ENCODE measurements at places on chromosomes 12 and 14.

DNA sequence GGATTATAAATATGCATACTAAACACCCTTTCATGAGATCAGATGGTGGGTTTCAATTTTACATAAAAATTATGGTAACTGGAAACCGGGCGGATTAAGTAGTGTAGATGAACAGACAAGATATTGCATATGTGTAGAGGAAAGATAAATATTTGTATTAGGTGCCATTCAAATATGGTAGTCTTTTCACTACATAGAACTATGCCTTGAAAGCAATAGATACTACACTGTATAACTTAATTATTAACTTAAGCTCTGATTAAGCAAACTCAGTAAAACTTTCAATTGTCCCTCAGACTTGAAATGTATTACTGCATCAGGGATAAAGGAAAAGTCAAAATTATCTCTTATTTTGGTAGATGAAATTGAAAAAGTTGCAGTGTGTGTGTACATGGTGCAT, 1.9 kb downstream of the PTPN21 start:
- DNase-seq: no peak

DNA sequence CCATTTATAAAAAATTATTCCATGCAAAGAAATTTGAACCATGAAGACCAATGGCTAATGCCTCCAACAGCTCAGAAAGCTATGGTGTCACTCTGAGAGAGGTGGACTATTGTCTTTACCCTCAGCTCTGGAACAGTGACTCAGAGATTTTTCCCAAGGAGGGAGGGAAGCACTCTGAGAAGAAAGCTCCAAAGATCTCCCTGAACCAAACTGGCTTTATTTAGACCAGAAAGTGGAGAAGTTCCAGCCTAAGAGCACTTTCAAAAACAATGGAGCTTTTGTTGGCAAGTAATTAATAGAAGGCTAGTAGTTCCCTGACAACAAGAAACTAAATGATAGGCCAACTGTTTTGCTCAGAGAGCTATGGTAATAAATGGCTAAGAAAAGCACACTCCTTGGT, 599.9 kb upstream of the MDGA2 start:
- DNase-seq: no peak

DNA sequence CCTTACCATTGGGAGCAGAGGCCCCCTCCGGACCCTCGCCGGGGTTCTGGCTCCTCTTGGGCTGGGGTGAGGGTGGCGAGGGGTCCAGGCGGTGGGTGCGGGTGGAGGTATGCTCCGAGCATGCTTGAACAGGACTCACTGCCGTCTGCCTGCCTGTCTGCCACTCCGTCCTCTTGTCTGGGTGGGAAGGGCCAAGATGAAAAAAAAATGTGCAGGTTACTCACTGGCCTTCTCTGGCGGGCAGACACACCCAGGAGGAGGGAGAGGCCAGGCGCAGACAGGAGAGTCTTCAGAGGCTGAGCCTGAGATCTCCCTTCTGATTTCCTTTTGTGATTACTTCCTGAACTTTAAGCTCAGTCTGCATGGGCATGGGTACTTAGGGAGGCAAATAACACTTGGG, 76.1 kb downstream of the STON2 start:
- no peak for DNase-seq

- no peak for DNase-seq
Measured at GRCh38 chr14:72528863-72529175, 365.1 kb downstream of the DPF3 start.

DNA sequence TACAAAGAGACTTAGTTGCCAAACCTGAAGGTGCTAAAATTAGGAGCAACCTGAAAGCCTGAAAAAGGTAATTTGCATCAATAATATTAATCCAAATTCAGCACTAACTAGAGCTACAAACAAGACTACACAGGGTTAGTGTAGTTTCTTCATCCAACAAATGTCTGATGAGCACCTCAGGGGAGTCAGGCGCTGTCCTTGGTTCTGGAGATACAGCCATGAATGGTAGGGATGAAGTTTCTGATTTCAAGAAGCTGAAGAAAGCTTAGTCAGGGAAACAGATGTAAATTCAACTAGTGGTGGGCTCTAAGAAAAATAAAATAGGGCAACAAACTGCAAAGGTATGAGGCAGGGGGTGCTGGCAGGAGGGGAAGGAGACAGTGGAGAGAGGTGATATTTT, 266.3 kb downstream of the GLT1D1 start:
- DNase-seq: no peak

GRCh38 chr14:75428230-75429104, 645 bp downstream of the JDP2 start:
- no peak for DNase-seq

- DNase-seq: no peak
Measured at GRCh38 chr12:16473610-16474326, 126.3 kb downstream of the MGST1 start.

GRCh38 chr12:131364903-131365820, 345.7 kb upstream of the SFSWAP start:
- DNase-seq: no peak

DNA sequence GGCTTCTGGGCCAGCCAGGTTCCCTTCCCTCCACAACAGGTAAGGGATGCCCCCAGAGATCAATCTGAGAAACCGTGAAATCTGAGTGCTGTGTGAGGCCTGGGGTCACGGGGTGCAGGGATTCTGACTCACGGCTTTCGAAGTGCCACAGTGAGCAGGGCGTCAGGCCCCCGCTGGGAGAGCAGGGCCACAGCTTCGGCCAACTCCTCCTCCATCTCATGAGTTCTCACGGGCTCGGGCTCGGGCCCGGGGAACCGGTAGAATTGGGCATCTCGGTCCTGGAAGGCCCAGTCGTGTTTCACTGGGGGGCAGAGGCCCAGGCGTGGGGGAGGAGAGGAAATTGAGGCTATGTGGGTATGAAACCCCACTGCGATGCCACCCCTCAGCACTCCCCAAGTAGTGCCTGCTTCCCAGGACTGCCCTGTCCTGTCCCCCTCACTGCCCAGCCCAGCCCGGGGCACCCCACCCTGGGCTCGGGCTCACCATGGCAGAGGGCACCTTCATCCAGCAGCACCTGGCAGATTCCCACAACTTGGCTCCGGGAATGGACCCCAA, 7.7 kb downstream of the RAPGEF3 start:
- no peak for DNase-seq

- DNase-seq: no peak
Measured at GRCh38 chr14:44745371-44745770, 216.4 kb downstream of the KLHL28 start.

DNA sequence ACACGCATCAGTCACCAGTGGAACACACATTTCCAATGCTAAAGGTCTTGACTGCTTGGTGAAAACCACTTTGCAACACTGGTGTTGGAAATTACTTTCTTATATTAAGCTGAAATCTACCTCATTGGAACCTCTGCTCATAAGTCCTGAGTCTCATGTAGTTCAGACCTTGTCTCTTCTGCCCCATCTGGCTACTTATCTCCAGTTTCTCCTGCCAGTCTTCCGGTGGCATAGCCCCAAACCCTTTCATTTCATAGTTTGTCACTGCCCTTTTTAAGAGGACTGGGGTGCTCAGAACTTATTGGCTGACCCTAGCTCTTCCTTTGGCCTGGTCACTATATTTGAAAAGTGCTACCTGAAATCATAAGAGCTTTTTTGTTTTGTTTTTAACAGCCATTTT, 43.7 kb downstream of the HELB start:
- no peak for DNase-seq

DNA sequence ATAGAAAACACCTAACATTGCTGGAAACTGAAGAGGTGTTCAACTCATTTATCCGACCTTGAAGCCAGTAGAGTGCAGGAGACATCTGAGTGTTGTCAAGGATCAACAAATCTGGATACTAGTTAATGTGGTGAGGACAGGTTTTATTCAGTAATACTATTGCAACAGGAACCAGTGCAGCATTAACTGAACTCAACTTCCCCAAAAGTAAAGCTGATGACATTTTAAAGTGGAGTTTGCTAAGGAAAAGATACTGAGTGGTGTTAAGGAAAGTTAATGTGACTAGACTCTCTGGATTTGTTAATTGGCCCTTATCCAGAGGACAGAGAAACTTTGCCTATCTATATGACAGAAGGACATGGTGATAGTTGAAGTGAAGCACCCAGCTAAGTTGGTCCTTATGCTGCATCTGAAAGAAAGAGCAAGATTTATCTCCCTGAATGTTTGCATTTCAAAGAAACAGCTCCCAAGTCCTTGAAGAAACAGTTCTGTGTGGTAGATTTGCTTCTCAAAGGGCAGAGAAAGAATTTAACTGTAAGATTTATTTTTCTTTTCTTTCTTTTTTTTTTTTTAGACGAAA, 1.2 kb upstream of the CLEC7A start:
- DNase-seq: no peak

DNA sequence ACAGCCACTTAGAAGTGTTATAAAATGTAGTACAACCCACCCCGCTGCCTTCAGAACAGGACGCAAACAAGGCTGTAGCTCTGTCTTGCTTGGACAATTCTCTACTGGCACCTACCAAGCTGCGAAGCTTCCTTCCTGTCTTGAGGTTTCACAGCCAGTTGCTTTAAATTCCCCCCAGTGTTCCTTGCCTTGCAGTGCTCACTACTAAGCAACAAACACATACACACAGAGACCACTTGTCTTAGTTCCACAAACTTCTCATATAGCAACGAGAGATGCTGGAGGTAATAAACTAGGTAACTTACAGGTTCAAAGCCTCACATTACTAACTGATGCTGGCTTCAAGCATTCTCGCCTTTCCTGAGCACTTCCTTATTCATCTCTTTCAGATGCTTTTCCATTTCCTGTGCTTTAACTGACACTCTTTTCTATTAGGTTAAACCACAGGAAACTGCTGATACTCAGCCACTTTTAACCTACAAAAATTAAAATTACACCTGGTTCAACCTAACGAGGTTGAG, 91.5 kb upstream of the PTGDR start:
- DNase-seq: no peak

DNA sequence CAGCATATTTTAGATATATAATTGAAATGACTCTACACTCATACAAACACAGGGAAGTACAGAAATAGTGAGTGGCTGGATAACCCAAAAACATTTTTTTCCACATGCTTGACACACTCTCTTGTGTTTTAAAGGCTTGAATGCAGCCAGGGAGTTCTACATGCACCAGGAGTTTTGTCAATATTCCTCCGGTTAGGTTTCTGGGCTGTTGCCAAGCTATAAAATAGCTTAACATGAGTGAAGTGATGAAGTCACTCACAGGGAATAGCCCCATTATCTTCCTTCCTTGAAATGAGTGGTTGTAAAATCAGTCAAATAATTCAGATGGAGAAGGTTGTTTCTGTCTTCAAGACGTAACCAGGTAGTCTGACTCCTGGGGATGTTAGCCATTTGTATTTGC, 582.7 kb downstream of the SLC6A15 start:
- no peak for DNase-seq

DNA sequence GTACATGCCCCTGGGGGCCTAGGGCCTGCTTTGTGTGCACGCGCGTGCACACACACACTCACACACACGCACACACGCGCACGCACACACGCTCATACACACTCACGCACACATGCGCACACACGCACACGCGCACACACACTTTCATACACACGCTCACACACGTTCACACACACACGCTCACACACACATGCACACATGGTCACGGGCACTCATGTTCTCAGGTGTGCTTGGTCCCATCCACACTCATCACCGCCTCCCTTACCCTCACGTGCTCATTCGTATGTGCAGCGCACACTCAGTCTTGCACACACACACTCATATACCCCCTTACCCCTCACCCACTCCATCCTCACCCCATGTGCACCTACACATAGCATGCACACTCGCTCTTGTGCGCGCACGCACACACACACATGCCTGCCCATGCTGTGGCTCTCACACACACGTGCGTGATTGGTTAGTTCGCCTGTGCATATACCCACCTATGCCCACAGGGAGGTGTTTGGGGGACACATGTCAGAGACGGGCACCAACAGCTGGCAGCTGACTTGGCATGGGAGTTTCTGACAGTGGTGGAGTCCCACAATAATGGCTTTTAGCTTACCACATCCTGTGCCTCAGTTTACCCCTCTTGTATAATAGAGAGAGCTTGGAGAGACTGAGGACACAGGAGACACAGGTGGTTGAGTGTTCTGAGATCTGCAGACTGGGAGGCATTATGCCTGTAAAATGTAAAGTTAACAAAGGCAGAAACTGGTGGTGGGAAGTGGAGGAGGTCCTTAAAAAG, 28.7 kb downstream of the TSPAN9 start:
- no peak for DNase-seq

DNA sequence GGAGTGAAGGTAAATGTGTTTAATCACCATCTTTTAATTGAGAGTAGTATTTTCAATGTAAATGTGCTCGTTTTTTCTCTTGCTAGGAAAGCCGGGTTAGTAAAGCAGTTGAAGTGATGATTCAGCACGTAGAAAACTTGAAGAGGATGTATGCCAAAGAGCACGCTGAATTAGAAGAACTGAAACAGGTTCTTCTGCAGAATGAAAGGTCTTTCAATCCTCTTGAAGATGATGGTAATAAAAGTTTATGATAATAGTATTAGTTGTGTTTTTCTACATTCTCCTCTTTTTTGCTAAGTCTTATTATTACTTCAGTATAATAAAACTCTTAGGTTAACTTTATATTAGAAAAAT, 93.9 kb downstream of the DNAI7 start:
- DNase-seq: no peak

- DNase-seq: no peak
Measured at GRCh38 chr12:68779280-68779679, 28.7 kb upstream of the MDM2 start.

GRCh38 chr12:6635856-6636531, at the start of gene LPAR5:
Gene LPAR5, minus strand, starts transcription at chr12:6635959. Its CDS starts 14,711 bp downstream, at chr12:6621248.
- DNase-seq: no peak

DNA sequence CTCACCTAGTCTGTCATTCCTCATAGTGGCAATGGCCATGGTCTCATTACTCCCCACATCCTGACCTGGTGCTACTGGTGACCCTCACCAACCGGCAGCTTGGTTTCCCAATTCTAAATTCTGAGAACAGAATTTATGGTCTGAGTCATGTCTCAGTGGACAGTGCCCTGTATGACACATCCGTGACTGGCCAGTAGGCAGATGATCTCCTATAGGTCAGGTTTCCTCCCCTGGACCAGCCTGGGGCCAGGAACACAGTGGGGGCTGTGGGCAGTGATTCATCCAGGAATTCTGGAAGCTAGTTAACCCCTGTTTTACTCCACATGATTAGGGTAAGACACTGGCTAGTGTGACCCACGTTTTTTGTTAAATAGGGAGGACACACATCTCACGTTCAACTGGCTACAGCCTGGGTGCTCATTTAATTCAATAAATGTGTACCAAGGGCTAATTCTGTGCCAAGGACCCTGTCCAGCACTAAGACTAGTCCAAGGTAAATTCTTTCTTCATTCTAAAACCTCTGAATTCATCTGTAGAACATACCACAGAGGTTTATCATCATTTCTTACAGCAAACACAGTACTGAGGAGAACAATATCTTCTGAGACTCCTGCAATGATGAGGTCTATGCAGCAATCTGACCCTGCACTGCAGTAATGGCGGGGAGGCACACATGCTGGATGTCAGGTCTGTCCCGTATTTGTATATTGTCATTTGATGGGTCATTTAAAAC, 249.6 kb upstream of the TBX3 start:
- peak; percentile 51 for DNase-seq

GRCh38 chr12:6452245-6452943, 552 bp downstream of the TAPBPL start:
- no peak for DNase-seq

Data from non-pigmented ciliary epithelial cell (primary cell).